ENCODE measurements at places on chromosomes 11 and 22.
A peak's percentile ranks its signal among the peaks of the same experiment; 100 is the strongest.

DNA sequence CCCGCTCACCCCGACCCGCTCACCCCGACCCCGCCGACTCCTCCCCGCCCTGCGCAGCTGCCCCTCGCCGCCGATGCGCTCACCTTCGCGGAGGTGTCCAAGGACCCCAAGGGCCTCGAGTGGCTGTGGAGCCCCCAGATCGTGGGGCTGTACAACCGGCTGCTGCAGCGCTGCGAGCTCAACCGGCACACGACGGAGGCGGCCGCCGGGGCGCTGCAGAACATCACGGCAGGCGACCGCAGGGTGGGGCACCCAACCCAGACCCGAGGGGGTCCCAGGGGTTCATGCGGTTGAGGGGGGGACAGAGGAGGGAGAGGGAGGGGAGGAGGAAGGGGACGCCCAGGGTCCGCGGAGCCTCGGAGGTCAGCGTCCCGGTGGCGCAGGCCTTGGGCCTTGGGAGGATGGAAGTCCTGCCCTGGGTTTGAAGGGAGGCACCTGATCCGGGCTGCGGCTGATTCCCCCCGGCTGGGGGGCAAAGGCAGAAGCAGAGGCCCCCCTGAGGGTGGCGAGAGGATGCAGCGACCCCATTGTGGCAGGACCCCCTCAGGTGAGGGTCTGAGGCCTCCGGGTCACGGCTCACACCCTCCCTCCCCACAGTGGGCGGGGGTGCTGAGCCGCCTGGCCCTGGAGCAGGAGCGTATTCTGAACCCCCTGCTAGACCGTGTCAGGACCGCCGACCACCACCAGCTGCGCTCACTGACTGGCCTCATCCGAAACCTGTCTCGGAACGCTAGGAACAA, 9.2 kb downstream of the PKP3 start:
- no peak for DNase-seq

- no peak for DNase-seq
These were observed 133.5 kb upstream of the ZBED5 start for GRCh38 chr11:10991393-10991792.

- DNase-seq: no peak
These were observed 348.0 kb downstream of the TENM4 start for GRCh38 chr11:79092791-79093353.

- no peak for DNase-seq
These were observed 11.5 kb upstream of the MYOD1 start for GRCh38 chr11:17707830-17708229.

GRCh38 chr11:120985718-120986569, 38.0 kb upstream of the TBCEL start:
- peak; percentile 43 for DNase-seq

DNA sequence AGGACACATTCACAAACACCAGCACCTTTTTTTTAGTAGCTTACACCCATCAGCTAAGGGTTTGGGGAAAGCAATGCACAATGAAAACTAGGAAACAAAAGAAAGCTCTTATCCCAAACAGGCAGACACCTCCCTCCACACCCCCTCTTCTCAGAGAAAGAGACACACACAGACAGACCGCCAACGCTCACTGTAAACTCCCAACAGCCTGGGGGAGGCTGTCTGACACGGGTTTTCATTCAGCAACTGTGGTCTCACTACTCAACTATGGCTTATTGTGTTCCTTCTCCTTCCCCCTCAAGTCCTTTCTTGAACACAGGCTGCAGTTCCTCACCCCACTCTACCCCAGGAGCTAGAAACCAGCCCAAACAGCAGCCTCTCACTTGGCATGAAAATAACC, 123.4 kb downstream of the C11orf58 start:
- DNase-seq: no peak
